Hepatocyte (in vitro differentiated cells): ENCODE measurements at places on chromosomes 13 and 19. TPM values are rescaled to one million over a fixed set of nuclear protein-coding genes. Genes with fewer than 3 reads are reported as not detected.
A peak's percentile ranks its signal among the peaks of the same experiment; 100 is the strongest.

The C5AR1 gene
- 0.43 and 0.96 TPM in 2 replicates for total RNA-seq

The KIR2DL1 gene
- total RNA-seq = not detected in 2 replicates

DNA sequence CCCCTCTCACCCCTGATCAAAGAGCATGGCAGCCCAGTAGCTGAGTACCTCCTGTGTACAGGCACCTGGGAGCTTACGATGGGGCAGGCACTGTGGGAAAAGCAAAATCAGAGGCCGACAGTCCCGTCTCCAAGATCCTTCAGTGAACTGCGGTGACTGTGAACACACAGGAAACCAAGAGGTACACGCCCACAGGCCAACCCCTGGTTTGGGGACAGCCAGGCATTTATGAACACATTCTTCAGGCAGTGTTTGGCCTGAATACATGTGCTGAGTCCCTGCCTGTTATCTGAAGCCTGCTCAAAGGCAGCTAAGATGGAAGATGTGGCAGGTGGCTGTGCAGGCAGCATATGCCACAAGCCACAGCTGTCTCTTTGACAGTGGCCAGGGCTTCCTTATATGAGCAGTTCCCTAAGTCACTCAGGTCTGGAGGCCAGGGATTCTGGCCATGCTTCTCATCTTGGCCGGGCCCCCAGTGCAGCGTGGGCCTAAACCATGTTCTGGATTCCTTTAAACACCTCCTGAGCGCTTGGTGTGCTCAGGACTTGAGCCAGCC is 123.6 kb downstream of the UQCRFS1 start:
- H3K4me1 ChIP-seq = peaks cover 8% of the 10 kb centered on the region
- H3K27me3 ChIP-seq = no peaks in the 10 kb centered on the region
- DNase-seq = no peak
- no peak overlapping the region for H3K27ac ChIP-seq
- no peaks in the 10 kb centered on the region for H3K36me3 ChIP-seq
- no peak overlapping the region for H3K4me3 ChIP-seq

DNA sequence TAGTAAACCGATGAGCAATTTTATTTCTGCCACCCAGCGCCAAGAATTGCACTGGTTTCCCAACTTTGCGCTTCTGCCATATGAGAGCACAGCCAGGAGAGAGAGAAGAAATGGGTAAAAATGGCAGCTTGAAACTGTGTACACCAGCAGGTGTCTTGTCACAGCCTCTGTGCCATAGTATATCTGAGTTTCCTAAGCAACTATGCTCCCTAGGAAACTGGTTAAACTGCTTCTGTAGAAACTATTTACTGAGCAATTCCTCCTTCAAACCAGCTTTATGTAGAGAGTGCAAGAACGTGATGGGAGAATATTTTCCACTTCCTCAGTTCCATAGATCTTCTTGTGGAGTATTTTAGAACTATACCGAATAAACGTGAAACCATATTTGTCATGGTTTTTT is 1361.3 kb downstream of the PCDH9 start:
- no peak overlapping the region for H3K4me3 ChIP-seq
- DNase-seq = peak; percentile 3
- H3K36me3 ChIP-seq = no peaks in the 10 kb centered on the region
- no peak overlapping the region for H3K27ac ChIP-seq

- no peaks in the 10 kb centered on the region for H3K36me3 ChIP-seq
- no peak overlapping the region for H3K4me3 ChIP-seq
Observed at GRCh38 chr13:102195566-102196462, 206.0 kb downstream of the FGF14 start.

DNA sequence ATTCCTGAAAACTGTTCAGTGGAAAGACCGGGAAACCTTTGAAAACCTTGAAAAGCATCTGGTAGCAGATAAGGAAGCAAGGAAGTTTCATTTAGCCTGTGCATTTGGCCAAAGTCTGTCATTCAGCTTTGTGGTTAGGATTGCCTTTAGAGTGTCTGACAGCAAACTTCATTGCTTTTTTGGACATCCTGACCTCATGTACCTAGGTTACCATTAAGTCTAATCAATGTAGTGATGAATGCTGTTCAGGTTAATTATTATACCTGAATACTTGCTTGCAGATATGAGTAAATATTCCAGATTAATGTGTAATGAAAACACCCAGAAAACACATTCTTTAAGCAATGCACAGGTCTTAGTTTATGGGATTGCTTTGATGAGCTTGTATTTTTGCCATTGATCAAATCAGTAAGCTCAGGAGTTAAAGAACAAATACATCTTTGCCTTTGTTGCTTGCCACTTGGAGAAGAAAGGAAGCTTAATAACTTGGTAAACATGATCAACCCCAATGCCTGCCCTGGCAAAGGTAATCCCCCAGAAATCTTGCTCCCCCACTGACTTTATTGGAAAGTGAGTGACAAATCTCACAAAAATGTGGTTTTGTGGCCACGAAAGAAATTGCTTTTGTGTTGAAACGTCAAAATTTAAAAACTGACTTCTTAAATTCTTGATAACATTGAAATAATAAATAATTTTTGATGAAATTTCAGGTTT is 87.4 kb downstream of the SLC15A1 start:
- DNase-seq = no peak
- H3K4me1 ChIP-seq = no peaks in the 10 kb centered on the region
- no peak overlapping the region for H3K27ac ChIP-seq
